ENCODE measurements at places on chromosomes 5 and 9.

DNA sequence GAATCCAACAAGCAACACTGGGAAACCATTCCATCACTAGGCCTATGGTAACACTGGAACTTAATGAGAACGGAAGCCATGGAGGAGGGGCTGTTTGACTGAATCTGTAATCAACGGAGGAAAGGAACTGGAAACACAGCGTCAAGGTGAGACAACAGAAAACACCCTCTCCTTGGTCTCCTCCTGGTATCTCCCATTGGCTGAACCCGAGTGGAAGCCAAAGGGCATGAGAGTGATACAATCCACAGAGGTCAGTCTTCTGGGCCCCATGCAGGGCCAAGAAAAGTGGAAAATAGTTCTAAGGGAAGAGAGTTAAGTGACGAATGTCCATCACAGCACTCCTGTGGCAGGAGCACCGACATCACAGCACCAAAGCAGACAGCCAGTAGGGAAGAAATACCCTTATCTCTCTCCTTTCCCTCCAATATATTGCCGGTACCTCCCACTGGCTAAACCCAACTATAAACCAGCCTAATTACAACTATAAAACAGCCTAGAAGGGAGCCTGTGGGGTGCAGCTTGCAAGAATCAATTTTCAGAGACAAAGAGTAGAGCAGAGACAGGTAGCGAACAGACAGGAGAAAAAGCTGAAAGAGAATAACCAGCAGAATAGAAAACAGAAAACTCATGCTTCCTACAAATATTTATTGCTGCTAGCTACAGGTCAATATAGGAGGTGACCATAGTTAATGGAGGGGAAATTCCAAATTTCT is 107.4 kb upstream of the IFNE start:
- DNase-seq: no peak

GRCh38 chr9:124366476-124367220 is 48.6 kb downstream of the PSMB7 start:
- no peak for DNase-seq

- no peak for DNase-seq
These were observed 111.3 kb downstream of the OLFM1 start for GRCh38 chr9:135198586-135199285.

GRCh38 chr9:70421272-70422180 is 7.1 kb upstream of the KLF9 start:
- no peak for DNase-seq

All from forelimb muscle (tissue), 1 donor.